ENCODE measurements at places on chromosomes 13 and 19. TPM values are rescaled to one million over a fixed set of nuclear protein-coding genes. Genes with fewer than 3 reads are reported as not detected.

ZNF284 gene
- total RNA-seq: 2.7 TPM

TNFSF13B gene
- 4.6 TPM for total RNA-seq

ZNF585A gene
- total RNA-seq: 17.5 TPM

ICAM4 gene
- total RNA-seq: not detected

ZFP36 gene
- total RNA-seq: 86.7 TPM

ZNF578 gene
- 3.2 TPM for total RNA-seq

U2AF1L4 gene
- 37.9 TPM for total RNA-seq

ZNF345 gene
- 11.6 TPM for total RNA-seq

DNA sequence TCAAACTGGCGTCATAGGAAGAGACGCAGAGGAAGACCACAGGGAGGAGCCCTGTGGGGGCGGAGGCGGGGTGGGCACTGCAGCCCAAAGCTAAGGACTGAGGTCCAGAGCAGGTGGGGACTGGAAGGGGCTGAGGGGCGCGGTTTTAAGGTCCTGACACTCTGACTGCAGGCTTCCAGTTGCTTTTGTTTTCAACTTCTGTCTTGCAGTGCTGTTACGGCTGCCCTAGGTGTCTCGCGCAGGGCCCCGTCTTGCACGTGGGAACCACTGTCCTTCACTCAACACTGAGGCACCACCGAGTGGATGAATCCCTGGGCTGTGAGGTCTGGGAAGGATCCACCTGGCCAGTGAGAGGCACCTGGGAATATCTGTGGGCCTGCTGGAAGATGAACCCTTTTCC lies 76.0 kb downstream of the TEX29 start:
- DNase-seq: no peak

- no peak for DNase-seq
Measured at GRCh38 chr19:4720037-4720700, 3.5 kb downstream of the DPP9 start.

GRCh38 chr13:76454991-76455390 lies 431.2 kb downstream of the KCTD12 start:
- no peak for DNase-seq

- no peak for DNase-seq
Measured at GRCh38 chr13:76868371-76868770, 17.8 kb downstream of the KCTD12 start.

DNA sequence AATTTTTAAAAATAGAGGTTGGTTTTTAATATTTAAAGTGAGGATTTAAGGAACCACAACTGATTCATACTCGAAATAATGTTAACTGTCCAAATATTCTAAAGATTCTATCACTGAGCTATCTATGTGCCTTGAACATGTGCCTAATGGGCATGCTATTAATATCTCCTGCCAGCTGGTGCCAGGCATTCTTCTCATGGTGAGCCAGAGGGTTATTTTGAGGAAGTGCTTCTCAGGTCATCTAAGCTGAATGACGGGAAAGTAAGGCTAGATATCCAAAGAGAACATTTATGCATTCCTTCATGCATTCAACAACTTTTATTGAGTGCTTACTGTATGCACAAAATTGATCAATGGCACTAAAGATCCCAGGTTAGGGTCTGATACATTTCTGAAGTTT lies 138.2 kb downstream of the PIBF1 start:
- DNase-seq: no peak

GRCh38 chr13:100608906-100609305 lies 20.3 kb upstream of the GGACT start:
- no peak for DNase-seq

DNA sequence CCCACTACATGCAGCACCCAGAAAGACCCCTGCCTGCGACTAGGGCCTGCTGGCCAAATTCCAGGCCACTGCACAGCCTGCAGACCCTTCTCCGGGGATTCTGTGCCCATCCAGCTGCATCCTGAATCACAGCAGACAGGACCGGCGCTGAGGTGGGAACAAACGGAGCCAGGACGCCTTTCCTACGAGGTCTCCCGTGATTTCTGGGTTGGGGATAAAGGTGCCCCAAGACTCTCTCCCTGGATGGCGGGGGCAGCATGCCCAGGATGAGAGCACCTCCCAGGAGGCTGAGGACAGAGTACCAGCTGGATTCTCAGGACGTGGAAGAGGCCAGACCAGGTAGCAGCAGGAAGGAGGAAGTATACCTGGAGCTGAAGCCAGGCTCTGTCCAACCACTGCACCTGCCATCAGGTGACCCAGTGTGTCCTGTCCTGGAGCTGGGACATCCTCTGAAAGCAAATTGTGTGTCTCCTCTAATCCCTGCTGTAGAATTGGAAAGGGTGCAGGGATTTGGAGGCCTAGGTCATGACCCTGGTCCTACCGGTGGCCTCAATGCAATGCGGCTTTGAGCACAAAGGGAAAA lies 3.4 kb upstream of the FUT5 start:
- no peak for DNase-seq

DNA sequence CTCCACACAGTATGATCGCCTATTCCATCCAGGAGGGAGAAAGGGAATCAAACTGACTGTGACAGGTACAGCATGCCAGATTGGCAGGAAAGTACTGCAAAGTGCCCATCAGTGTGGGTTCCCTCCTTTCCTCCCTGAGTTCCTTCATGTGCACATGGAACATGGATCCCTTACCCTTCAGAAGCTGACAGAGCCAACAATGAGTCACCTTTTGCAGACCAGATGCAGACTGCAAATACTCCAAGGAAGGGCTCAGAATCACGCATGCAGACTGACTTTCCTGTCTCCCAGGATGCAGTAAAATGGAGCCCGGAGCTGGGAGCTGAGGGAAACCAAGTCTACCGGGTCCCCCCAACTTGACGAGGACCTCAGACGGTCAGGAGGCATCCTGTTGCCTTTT lies 41.8 kb downstream of the SACS start:
- no peak for DNase-seq

DNA sequence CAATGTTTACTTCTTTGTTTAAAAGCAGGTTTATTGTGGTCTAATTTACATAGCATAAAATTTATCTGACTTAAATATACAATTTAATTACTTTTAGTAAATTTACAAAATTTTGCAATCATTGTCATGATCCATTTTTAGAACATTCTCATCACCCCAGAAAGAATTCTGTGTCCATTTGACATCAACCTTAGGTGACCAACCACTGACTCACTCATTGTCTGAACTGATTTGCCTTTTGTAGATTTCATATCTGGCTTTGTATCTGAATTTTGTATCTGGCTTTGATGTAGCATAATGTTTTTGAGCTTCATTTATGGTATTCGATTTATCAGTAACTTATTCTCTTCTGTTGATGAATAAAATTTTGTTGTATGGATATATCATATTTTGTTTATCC lies 40.4 kb downstream of the EDNRB start:
- no peak for DNase-seq

DNA sequence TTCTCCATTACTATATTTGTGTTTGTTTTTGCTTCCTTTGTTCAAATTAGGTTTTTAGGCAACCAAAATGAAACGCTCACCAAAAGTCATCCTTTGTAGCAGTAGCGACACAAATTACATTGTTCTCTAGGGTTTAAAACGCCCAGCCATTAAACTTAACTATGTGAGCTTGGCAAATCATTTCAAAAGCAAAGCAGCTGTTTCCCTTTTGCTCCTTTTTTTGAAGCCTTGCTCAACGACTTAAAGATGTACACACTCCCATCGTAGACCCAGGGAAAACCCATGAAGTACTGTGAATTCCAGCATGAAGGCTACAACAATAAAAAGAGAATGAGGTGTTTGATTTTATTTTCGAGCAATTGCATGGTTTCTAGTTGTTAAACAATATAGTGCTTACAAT lies 106.7 kb downstream of the RAP2A start:
- DNase-seq: no peak

DNA sequence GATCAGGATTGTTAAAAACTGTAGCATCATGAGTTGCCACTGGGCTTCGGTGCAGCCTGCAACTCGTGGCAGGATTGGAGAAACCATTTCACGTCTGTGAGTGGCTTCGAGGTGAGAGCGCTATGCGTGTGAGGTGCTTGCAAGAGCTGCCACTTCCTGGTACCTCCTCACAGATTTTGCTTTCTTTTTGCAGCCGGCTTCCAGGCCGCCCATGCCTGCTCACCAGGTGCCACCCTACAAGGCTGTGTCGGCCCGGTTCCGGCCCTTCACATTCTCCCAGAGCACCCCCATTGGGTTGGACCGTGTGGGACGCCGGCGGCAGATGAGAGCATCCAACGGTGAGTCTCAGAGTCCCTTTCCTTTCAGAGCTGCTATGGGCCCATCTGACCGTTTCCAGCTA lies 57.9 kb upstream of the C1QTNF9 start:
- DNase-seq: no peak

- DNase-seq: no peak
Measured at GRCh38 chr19:50478901-50479715, 2.5 kb upstream of the GARIN5A start.

DNA sequence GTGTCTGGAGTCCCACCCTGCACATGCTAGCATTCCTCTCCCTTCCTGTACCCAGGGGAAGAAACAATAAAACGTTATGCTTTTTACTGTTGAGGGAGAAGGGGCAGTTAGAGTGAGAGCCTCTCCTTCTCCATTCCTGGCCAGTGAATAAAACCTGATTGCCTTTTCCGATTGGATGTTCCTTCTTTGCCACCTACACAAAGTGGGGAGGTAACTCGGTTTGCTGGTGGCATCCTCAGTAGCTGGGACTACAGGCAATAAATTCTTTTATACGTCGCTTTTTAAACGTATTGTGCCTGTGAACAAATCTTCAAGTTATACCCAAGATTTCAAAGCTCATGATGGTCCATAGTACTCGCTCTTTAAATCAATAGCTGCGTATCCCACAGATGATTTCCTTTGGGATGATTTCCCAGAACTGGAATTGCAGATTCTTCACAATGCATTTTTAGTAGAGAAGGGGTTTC lies 660 bp upstream of the MVB12A start:
- no peak for DNase-seq

DNA sequence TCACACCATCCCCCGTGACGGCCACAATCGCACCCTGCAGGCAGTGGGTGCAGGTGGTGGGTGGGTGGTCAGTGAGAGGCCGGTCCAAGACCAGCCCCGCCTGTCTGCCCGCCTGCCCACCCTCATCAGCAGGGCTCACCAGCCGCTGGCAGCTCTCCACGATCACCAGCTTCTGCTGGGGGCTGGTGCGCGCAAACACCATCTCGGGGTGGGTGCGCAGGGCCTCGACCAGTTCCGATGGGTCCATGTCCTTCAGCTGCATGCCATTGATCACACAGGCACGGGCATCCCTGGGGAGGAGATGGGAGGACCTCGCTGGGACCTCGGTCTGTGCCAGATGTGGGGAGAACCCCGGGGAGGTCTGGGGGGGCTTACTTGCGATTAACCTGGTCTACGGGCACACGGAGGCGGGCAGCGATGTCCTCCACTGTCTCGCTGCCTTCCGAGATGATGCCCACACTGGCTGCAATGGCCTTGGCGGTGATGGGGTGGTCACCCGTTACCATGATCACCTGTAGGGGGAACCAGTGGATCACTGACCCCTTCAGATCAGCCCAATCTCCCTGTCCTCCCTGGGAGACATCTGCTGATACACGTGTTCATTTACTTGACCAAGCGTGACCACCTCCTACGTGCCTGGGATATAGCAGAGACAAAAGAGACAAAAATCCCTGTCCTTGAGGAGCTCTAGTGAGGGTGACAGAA lies 8.0 kb downstream of the ATP4A start:
- DNase-seq: no peak
